ENCODE measurements at places on chromosomes 7 and 10.

DNA sequence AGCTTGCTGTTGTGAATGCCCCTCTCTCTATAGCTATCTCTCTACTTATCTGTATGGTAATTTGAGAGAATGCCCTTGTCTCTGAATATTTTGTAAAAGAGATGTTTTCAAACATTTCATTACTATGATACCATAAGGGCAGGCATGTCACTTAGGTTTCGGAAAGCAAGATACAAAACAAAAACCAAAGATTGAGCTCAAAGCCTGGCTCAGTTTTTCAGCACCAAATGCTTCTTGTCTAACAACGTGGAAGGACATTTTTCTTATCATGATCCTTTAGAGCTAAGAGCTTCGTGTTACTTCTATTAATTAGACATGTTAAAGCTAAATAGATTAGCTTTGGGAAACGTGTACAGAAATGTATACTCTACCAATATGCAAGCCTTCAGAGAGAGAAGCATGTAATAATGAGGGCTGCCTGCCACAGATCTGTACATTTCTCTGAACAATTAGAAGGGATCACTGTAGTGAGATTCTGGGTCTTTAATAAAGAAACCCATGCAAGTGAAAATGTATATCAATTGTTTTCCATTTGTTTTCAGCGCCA is 148.9 kb downstream of the ARID5B start:
- no peak for DNase-seq

DNA sequence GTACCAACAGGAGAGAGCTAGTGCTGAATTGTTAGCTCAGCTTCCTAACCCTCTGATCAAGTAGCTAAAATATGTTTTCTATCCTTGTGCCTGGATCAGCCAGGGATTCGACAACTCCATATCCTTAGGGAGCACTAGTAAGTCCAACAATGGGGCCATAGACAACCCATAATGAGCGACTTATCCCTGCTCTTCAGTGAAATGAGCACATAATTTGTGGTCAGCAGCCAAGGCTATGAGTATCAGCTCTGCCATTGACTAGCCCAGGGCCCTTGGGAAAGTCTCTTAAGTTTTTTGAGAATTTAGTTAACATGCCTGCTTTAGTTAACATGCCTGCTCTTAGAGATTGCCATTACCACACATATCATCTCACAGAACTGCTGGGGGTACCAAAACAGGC is 39.3 kb downstream of the COL1A2 start:
- DNase-seq = no peak

- no peak for DNase-seq
Measured at GRCh38 chr10:84530724-84531325, 202.4 kb downstream of the CCSER2 start.

DNA sequence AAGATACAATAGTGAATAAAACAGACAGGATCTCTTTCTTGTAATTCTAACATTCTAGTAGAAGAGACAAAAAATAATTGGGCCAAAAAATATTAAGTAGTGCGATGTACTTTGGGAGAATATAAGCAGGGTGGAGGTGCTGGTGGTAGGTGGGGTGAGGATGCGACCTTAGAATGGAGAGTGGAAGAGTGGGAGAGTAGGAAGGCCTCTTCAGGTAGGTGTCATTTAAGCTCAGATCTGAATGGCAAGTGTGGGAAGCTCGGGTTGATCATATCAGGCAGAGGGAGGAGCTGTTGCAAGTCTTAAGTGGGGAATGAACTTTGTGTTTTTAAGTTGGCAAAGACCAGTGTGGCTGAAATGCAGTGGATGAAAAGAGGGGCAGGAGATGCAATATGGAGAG is 3.8 kb upstream of the IFRD1 start:
- no peak for DNase-seq

- DNase-seq = no peak
Measured at GRCh38 chr7:158796667-158797066, 32.6 kb downstream of the ESYT2 start.
